ENCODE measurements at places on chromosomes 7 and 10. TPM values are rescaled to one million over a fixed set of nuclear protein-coding genes. Genes with fewer than 3 reads are reported as not detected.

GRCh38 chr10:988667-989545, 672 bp downstream of the GTPBP4 start:
- no peak for DNase-seq

- no peak for DNase-seq
Measured at GRCh38 chr7:92669616-92670165, 79.5 kb upstream of the FAM133B start.

- no peak for DNase-seq
Measured at GRCh38 chr7:77995717-77996116, 197.1 kb downstream of the PHTF2 start.

VIM gene
- 192 TPM for total RNA-seq

GRCh38 chr10:5897504-5897903, 7.5 kb downstream of the FBH1 start:
- no peak for DNase-seq

GRCh38 chr10:47165711-47166404, 134.1 kb upstream of the GDF10 start:
- DNase-seq: no peak

- DNase-seq: no peak
Measured at GRCh38 chr10:110496553-110497437, 912 bp upstream of the DUSP5 start.

DNA sequence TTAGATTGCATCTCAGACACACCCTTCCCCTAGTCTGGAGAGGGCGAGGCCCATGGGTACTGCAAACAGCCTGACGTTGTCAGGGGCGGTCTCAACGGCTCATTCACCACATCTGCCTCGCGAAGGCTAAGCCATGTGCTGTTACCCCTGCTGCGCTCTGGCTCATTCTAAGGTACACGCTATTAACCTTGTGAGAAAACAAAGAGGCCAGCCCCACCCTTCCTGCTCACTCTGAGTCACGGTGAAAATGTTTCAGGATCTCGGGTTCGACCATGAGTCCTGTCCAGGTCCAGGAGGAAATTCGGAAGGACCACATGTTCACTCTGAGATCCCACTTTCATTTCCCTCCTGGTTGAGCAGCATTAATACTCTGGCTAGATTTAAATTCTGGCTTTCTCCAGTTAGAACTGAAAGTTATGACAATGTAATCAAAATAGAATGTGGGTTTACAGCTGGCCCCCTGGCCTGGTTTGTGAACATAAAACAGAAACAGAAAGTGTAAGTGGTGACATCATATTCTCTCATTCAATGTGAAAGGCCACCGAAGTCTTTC, 55.2 kb downstream of the EGFR start:
- DNase-seq: peak; percentile 9

- no peak for DNase-seq
Measured at GRCh38 chr7:123114288-123114687, 85.5 kb downstream of the SLC13A1 start.

GRCh38 chr10:47379445-47379785, 4.7 kb downstream of the ZNF488 start:
- no peak for DNase-seq

- DNase-seq: no peak
Measured at GRCh38 chr7:149719912-149720335, 53.5 kb downstream of the ZNF467 start.

DNA sequence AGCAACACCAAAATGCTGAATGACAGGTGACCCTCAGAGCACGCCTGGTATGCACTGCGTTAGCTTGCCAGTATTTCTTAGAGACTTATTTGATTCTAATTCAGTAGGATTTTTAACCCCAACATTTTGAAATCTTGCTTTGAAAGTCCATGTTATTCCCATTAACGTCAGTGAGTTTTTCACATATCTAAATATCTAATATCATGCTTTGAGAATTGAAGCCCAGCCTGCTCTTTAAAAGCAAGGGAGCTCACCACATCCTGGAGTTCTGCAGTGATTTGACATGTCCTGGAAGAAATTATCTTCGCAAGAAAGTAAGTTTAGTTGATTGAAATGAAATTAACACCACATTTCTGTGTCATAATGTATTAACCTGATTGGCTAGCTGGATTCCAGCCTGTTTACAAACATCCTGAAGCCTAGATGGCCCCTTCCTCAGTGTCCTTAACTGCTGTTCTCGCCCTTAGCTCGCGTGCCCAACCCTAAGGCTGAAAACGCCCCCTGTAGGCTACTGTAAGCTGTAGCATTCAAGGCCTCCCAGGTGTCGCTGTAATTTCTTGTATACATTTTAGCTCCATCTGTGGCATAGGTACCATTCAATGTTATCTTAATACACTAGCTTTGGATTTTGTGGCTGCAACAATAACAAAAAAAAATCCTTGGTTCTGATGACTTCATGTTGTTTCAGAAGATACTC, 191.5 kb downstream of the MGMT start:
- no peak for DNase-seq

DNA sequence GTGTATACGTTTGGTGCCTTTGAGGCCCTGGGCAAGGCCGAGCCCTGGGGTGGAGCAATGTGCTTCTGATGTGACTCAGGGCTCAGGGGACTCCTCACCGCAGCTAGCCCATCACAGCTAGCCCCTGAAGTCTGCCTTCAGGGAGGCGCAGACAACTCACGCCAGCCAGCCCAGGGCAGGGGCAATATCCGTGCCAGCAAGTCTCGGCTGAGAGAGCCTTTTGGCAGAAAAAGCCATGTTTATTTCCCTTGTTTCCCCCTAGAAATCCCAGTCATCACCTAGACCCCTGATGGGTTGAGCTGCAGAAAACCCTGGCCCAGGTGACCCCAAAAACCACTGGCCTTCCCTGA, 90.4 kb downstream of the CHST15 start:
- DNase-seq: no peak

DNA sequence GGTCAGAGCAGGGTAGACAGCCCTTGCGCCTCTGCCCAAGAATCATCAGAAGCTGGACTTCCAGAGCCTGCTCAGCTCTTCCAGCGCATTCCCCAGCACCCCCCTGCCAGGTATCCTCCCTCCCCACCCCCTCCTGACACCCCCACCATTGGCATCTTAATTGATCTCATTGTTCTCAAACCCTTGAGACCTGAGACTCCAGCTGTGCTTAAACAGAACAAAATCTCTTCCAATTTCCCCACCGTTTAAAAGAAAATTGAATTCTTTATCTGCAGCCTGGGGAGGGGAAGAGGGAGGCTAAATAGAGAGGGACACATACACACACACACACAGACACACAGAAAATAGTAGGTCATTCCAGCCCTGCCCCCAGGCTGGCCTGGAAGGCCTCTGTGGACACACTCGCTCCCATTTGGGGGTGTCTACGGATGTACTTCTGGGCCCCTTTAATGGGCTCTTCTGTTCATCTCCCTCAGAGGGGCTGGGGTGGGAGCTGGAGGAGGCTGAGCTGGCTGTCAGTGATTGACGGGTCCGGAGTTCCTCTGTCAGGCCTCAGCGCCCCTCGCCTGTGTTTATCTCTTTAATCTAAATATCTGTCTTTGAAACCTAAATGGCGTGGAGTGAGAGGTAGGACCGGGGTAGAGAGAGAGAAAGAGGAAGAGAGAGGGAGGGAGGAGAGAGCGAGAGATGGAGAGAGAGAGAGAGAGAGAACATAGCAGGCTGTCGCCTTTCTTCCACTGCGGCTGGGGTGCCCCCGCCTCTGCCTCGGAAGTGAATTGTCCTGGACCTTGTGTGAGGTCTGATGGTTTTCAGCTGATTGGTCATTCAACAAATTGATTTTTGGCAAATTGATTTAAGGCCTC, 61.7 kb downstream of the C10orf105 start:
- no peak for DNase-seq

GRCh38 chr7:88111140-88111743, 108.6 kb downstream of the SRI start:
- DNase-seq: no peak

- no peak for DNase-seq
Measured at GRCh38 chr7:80127412-80128160, 7.0 kb upstream of the GNAI1 start.

GRCh38 chr10:49598986-49599385, 11.1 kb upstream of the SLC18A3 start:
- no peak for DNase-seq

GRCh38 chr10:2650328-2650727, 417.0 kb upstream of the PFKP start:
- DNase-seq: no peak

GRCh38 chr7:81327468-81328266, 408.8 kb upstream of the SEMA3C start:
- no peak for DNase-seq

- no peak for DNase-seq
Measured at GRCh38 chr10:29950391-29950790, 109.0 kb downstream of the JCAD start.

- DNase-seq: no peak
Measured at GRCh38 chr10:123808906-123809305, 82.7 kb downstream of the CPXM2 start.

PRSS2 gene
- total RNA-seq: not detected

GRCh38 chr7:29547421-29547820, 16.2 kb upstream of the PRR15 start:
- no peak for DNase-seq

PAPOLB gene
- total RNA-seq: not detected

DNA sequence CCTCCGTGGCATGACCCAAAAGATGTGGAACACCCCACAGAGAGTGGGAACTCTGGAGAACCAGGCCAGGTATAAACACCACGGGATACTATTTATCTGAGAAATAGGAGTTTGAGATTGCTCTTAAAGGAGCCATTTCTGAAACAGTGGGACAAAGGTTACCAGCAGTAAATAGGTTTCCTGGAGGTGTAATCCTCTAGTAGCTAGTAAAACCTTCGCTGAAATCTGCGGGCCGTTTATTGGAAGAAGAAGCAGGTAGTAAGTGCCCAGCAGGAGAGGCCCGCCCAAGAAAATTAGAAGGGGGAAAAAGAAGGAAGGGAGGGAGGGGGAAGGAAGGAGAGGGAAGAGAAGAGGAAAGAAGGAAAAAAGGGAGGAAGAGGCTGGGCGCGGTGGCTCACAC, 51.6 kb downstream of the CHST3 start:
- no peak for DNase-seq

GRCh38 chr7:115888981-115889668, 141.4 kb downstream of the TFEC start:
- no peak for DNase-seq
